ENCODE measurements at places on chromosomes 4 and X.

DNA sequence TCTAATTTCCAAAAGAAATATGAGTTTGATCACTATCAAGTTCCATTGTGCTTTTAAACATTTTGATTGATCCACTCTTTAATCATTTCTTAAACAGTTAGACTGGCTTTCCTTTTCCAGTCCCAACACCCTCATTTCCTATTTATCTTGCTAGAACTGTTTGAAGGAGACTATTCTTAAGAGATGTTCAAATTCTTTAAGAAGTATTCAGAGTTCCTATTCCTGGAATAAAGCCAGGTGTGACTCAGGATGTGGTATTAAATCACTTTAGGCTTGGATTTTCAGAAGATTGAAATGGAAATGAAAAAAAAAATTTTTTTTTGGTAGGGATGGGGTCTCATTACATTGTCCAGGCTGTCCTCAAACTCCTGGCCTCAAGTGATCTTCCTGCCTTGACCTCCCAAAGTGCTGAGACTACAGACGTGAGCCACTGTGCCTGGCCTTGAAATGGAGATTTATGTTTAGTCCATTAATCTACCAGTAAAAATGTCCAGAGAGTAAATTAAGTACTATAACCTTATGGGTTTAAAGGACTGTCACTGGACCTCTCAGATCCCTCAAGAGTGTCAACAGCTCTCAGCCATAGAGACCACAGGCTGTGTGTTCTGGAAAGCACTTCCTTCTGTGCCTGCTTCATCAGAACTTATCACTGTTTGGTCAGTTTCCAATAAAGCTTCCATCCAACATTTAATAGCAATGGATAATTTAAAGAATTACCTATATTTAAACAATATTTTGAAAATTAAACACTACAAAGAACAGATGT is 90.7 kb downstream of the CDS1 start:
- no peak for DNase-seq

DNA sequence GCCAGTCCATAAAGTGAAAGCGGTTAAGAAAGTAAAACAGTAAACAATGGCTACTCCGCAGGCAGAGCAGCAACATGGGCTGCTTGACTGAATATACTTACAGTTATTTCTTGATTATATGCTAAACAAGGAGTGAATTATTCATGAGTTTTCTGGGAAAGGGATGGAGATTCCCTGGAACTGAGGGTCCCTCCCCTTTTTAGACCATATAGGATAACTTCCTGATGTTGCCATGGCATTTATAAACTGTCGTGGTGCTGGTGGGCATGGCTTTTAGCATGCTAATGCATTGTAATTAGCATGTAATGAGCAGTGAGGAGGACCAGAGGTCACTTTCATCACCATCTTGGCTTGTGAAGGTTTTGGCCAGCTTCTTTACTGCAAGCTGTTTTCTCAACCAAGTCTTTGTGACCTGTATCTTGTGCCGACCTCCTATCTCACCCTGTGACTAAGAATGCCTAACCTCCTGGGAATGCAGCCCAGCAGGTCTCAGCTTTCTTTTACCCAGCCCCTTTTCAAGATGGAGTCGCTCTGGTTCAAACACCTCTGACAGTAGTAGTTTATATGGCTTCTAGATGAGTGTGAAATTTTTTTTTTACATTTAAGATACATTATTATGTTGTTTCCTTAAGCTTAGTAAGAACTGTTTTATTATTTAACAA is 514.8 kb upstream of the TENM3 start:
- DNase-seq: no peak

DNA sequence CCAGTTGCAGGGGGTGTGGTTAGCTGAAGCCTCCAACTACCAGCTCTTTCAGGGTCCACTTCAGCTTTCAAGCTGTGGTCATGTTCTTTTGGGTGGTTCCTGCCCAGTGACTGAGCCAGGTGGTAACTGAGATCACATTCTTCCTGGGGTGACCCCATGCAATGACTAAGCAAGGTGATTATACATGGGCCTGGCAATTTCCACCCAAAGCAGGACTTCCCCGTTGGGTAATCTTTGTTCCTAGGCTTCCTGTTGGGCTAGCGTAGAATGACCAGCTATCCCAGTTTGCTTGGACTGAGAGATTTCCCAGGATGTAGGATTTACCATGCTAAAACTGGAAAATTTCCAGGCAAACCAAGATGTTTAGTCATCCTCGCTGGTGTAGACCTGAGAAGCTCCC is 18.4 kb upstream of the MAGEB17 start:
- no peak for DNase-seq

DNA sequence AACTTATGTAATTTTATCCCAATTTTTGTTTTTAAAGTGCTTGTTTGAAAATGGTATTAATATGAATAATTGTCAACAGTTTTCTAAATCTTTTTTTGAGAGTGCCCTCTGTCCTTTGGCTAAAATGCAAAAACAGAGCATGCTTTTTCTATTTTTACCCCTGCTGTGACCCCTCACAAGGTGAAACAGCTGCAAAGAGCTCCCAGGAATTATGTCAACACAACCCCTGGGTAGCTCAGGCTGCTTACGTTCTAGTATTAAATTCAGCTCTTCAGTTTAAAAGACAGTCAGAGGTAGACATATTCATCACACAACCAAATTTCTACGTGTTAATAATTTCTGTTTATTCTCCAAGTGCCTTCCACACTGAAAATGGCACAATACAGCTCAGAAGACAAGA is 367.5 kb downstream of the PRDM5 start:
- no peak for DNase-seq

DNA sequence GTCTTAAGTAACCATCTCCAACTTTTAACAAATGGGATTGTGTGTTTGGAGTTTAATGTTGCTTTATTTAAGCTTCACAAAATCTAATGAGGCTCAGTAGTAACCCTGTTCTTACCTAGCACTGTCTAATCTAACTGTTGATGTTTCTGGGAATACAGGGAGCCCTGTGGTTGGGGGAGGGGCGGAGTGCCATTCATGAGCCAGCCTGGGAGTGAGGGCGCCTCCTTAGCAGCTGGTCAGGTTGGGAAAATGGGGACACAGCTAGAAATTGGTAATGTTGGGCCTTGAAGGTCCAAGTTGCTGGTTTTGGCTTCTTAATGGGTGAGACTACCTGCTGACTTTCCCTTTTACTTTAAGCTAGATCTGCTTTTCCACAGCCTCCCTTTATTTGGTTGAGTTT is 22.9 kb upstream of the TADA2B start:
- DNase-seq: no peak

DNA sequence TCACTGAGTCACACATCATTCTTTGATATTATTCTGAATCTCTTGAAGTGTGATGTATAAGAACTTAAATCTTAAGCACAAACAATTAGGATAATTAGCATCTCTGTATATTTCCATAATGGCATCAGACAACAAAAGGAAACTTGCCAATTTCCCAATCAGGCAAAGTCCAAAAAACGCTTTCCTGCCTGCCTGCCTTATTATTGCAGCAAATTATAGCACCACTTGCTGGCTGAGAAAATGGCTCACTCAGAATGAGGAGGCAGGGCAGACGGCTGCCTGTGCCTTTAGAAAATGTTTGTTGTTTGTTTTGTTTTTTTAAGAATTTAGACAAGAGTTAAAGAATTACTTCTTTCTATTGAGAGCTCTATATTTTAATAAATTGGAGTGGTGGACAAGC is 27.7 kb upstream of the NR3C2 start:
- no peak for DNase-seq

GRCh38 chr4:143406523-143406922 is 69.8 kb downstream of the GAB1 start:
- no peak for DNase-seq

GRCh38 chr4:138599965-138600364 is 357.8 kb upstream of the SLC7A11 start:
- DNase-seq: no peak

DNA sequence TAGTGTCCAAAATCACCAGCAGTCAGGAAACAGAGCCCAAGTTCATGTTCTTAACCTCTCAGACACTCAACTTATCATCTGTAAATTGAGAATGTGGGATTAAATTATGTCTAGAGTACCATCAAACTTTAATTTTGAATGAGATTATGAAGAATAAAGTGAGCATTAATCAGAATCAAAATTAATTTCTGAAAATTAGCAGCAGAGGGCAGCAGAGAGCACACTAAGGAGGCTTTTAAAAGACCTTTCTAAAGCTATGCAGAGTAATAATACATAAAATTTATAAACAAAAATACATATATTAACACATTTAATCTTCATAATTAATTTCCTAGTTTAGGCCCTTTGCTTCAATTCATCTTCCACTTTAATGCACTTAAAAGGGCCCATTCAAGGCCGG is 7.1 kb downstream of the TASL start:
- no peak for DNase-seq

DNA sequence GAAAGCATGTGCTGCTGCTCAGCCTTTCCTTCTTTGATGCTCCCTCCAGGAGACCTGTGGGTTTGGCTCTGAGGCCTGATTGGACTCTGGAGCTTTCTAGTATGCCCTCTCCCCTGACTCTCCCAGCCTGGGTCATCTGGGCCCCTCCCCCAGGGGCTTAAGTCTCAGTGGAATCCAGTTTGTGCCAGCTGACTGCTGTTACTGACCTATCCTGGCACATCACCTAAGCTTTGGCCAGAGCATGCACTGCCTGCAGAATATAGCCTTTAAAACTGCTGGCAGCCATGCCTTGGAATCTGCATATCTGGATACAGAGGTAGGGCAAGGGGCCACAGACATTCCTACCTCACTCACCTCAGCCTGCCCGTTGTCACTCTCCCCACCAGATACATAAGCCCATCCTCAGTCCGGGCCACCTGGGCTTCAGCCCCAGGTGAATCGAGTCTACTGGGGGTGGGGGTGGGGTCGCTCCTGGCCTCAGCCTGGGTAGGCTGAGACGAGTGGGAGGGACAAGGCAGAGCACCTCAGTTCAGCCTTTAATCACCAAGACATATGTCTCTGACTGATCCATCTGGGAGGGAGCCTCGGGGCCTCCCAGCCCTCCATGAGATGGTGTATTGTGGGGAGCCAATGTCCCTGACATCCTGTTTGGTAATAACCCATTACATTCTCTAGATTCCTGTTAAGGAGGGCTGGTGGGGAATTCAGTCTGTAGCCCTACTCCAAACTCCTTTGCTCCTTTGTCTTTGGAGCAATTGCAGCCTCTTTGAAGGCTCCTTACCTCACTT is 61.2 kb downstream of the STARD8 start:
- no peak for DNase-seq

DNA sequence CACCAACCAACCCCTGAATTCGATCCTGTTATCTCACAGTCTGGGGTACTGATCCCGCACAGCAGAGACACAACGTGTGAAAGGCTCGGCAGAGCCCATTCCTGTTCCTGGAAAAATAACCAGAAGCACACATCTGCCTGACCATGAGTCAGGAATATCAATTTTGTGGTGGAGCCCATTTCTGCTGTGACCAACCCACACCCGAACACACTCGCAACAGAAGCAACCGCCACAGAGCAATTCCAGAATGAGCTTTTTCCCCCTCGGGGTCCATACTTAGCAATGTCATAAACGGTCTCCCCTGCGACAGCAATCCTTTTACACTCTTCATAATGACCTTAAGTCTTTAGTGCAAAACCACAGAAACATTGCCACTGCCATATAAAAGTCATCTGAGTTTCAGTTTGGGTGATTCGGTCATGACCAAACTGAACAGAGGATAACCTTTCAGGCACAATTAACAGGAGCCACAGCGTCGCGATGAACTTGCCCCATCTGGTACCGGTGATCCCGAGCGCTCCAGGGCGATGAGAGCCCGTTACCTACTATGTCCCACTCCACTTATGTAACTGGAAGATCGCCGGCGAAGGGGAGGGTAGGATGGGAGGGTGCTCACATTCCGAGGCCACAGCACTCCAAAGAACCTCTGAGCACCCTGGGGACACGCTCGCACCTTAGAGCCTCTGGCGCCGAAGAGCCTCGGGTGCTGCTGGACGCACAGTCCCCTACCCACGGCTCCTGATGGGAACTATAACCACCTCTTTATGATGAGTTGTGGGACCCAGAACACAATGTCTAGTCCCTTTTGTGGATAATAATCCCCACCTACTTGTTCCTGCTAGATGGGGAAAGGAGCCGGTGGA is 1.1 kb downstream of the MECP2 start:
- no peak for DNase-seq

DNA sequence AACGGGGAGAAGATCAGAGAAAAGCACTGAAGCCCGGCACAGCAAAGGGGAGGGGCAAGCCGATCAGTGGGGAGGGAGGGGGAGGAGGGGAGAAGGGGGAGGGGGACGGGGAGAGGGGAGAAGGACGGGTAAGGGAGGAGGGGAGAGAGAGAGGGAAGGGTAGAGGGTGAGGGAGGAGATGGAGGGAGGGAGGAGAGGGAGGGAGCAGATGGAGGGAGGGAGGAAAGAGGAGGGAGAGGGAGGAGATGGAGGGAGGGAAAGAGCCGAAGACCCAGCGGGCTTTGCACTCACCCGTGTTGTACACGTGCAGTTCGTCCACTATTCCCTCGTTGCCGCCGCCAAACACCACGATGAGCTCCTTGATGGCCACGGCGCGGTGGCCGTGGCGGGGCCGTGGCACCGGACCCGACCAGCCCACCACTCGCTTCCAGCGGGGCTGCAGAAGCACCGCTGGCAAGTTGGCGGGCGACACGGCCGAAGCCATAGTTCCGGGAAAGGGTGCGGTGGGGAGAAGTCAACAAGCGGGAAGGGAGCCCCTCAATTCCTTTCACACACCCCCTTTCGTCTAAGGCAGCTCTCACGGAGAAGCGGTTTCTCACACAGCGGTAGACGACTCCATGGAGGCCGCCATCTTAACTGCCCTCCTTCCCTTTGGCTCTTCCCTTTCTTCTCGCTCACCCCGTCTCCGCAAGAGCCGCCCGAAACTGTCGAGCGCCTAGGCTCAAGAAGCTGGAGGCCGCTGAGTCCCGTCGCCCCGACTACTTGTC is 1.1 kb downstream of the HCFC1 start:
- DNase-seq: no peak

DNA sequence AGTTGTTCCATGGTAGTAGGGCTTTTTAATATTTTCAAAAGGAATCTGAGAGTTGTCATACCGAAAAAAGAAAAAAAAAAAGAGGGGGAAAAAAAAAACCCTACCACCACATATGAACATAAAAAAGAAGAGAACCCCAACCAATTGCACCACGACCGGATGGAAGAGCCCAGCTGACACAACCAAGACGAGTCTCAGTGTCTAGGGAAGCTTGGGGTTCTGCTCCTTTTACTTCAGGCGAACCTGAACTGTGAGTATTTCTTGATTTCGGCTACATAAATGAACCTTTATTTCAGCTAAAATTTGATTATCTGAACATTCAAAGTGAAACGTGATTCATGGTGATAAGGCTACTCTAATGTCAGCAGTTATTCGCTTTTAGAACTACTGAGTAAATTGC is at the start of gene GPR34:
Gene GPR34, plus strand, starts transcription at position 139 of the 400 bp plus-strand sequence. CDS start 6,661 bp downstream, outside the sequence.
- DNase-seq: no peak

- no peak for DNase-seq
Observed at GRCh38 chrX:68942104-68942503, 113.3 kb downstream of the EFNB1 start.

GRCh38 chr4:182286035-182286434 is 42.8 kb downstream of the TENM3 start:
- no peak for DNase-seq

Measured in SIG-M5 (cell line).